ENCODE measurements at places on chromosomes 12 and 14.

DNA sequence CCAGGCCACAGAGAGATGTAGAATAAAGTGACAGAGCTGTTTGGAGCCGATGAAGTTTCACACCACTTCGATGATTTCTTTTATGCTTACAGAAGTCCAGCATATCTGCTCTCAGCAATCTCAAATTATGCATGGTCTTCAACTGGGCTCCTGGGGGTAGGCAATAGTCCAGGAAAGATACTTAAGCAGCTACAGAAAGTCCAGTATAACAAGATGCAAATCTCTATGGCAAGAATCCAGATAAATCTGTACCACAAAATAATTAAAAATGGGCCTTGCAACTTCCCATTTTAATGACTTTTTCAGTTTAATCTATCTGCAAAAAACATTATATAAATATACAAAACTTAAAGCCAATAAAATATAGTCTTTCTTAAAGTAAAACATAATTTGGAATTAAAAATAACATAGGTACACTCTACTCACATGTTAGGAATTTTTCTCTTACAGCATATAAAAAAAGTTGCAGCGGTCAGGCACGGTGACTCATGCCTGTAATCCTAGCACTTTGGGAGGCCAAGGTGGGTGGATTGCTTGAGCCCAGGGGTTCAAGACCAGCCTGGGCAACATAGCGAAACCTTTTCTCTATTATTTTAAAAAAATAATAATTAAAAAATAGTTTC, 20.5 kb upstream of the RAD51AP1 start:
- no peak for DNase-seq

- no peak for DNase-seq
These were observed 58.6 kb downstream of the C14orf132 start for GRCh38 chr14:96097752-96098151.

- DNase-seq, result no peak
These were observed 6.9 kb upstream of the FAIM2 start for GRCh38 chr12:49910331-49911212.

- DNase-seq, result peak; percentile 91
These were observed 172.7 kb downstream of the CAND1 start for GRCh38 chr12:67441736-67442346.

DNA sequence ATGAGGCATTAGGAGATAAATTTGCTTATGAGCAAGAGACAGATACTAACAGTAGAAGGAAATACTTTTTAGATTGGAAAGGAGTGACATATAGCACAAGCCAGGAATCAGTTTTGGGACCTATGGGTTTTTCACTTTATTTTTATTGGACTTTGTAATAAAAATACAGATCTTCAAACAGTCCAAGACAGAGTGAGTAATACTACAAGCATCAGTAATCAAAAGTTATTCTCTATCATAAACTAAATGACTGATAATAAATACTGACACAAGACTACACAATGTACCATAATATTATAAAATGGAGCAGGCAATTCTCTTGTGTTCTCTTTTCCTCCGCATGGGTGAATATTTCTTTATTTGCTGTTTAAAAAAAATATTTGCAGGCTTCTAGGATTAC, 85.8 kb downstream of the DERA start:
- no peak for DNase-seq

DNA sequence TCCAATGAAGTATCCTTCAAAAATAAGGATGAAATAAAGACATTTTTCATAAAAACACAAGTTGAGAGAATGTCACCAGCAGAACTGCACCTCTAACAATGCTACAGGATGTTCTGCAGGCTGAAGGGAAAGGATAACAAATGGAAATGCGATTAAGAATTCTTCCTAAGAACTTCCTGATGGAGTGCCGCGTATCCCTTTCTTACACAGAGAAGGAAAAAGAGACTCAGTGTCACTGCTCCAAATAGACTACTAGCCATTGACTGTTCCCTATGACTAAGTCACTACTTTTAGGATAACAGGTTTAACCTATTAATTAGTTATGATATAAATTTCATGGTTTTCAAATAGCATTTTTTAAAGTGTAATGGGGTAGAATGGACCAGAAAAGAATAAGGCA, 3.2 kb downstream of the ANO2 start:
- DNase-seq, result no peak

DNA sequence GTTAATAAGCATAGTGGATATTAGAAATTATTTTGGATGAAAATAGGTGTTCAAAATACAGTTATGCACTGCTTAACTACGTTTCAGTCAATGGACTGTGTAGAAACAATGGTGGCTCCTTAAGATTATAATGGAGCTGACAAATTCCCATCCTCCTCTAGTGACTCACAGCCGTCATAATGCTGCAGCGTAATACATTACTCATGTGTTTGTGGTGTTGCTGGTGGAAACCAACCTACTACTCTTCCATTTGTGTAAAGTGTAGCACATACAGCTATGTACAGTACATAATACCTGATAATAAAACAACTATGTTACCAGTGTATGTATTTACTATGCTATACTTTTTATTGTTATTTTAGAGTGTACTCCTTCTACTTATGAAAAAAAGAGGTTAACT, 111.2 kb upstream of the TMCC3 start:
- DNase-seq, result no peak

GRCh38 chr12:22625762-22626294, 857 bp downstream of the ETNK1 start:
- peak; percentile 23 for DNase-seq

GRCh38 chr12:49912345-49913255, 8.9 kb upstream of the FAIM2 start:
- DNase-seq, result peak; percentile 79

- no peak for DNase-seq
These were observed 949.7 kb downstream of the TRHDE start for GRCh38 chr12:73221836-73222235.

Data from left ventricle myocardium superior (tissue), 1 donor.